Tibial nerve (tissue), 4 donors: ENCODE measurements at places on chromosomes 7 and 10.

- no peak for DNase-seq
Observed at GRCh38 chr7:134359787-134360432, 43.2 kb upstream of the SLC35B4 start.

DNA sequence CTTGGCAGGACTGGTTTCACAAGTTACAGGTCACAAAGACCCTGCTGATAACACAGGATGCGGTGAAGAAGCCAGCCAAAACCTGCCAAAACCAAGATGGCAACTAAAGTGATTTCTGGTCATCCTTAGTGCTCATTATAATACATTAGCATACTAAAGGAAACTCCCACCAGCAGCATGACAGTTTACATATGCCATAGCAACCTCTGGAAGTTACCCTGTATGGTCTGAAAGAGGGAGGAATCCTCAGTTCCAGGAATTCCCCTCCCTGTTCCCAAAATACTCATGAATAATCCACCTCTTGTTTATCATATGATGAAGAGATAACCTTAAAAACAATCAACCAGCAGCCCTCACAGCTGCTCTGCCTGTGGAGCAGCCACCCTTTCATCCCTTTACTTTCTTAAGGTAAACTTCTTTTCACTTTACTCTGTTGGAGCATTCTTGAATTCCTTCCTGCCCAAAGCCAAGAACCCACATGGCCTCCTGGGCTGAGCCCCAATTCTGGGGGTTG lies 21.9 kb downstream of the DPY19L1 start:
- no peak for DNase-seq

GRCh38 chr7:108460964-108461363 lies 4.7 kb upstream of the NRCAM start:
- DNase-seq, result no peak

DNA sequence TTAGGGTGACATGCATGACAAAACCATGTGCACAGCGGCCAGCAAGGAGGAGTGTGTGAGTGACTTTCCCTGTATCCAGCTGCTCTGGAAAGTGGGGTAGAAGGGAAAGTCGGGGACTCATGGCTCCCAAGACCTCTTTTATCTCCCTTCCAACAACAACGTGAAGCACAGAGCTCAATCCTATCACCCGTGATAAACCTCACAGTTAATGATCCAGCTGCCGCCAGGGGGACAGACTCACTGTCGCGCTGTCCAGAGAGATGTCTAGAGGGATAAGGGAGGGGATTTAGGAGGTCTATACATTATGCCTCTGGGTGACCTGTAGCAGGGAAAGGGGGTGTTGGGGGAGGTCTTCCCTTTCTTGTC lies 84.0 kb upstream of the SMNDC1 start:
- DNase-seq, result no peak

- no peak for DNase-seq
Observed at GRCh38 chr10:72218325-72218724, 2.2 kb upstream of the ASCC1 start.

DNA sequence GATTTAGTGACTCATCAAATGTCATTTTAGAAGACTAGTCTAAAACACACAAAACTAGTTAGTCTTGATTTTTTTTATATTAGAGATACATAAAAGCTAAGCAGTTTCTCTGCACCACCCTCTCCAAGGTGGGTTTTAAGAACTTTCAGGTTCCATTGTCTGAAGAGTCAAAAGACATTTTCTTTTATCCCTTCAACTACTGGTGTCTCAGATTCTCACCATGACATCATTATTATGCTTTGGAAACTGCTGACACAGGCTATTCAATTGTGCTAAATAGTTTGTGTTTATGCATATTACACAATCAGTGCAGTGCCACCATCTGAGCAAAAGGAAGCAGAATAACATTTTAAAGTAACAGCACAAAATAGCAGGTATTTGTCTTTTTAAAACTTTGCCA lies 52.2 kb downstream of the IGF2BP3 start:
- DNase-seq, result no peak

DNA sequence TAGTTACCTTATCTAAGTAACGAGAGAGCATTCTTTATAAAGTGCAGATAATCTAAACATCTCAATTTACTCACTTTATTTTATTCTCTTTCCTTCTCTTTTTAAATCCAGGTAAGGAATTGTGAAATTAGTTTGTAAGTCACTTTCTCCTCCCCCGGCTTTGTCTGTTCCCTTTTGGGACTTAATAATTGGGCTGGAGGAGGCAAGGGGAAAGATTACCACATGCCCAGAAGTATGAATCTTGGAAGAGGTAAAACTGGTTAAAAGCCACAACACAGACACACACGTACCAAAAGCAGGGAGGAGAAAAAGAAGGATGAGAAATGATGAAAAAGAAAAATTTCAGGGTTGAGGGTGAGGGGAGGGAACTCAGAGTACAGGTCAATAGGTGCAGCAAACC lies 63.3 kb upstream of the LRRC17 start:
- no peak for DNase-seq

DNA sequence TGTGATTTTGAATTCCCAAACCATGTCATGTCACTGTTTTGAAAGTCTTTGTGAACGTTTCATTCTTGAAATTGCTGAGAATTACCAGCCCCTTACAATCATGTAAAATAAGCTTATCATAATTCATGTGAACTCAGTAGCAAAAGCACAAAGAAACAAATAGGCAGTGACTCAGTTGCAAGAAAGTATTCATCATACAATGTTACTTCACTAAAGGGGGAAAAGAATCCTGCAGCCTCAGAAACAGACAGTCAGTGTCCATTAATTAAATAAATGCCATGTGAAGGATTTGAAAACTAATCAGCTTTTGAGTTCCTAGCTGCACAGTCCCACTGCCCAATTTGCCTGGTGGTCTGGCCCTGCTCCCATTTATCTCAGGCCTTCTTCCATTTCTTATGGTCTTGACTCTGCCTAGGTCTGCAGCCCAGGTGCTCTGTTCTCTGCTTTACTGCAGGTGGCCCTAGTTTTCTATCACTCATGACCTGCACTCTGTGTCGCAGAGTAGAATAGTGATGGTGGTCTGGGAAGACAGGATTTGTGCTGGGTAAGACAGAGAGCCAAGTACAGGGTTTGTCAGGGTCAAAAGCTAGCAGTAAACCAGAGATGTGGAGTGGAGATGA lies 99.7 kb downstream of the PLCE1 start:
- DNase-seq, result no peak

GRCh38 chr10:117275121-117275520 lies 34.2 kb downstream of the SLC18A2 start:
- no peak for DNase-seq

DNA sequence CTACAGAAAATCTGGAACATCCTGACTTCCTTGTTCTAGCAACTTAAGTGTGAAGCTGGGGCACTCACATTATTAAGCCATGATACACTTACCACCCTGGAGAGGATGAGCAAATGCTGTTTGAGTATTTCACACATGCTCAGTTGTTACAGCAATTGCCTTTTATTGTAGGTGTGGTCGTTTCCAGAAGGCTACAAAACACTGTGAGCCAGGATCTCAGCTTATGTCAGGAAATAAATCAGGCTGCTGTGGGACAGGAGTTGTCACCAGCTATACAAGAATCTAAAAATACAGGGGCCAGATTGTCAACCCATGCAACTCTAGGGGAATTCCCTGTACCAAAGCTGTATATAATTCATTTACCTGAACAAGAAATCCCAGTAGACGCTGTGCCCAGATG lies 273.3 kb upstream of the SP4 start:
- no peak for DNase-seq

GRCh38 chr10:122659126-122659525 lies 40.5 kb downstream of the C10orf120 start:
- DNase-seq, result no peak

GRCh38 chr7:102244601-102245000 lies 42.1 kb upstream of the SH2B2 start:
- DNase-seq, result no peak

GRCh38 chr7:135166338-135166990 lies 4.0 kb downstream of the CYREN start:
- no peak for DNase-seq

DNA sequence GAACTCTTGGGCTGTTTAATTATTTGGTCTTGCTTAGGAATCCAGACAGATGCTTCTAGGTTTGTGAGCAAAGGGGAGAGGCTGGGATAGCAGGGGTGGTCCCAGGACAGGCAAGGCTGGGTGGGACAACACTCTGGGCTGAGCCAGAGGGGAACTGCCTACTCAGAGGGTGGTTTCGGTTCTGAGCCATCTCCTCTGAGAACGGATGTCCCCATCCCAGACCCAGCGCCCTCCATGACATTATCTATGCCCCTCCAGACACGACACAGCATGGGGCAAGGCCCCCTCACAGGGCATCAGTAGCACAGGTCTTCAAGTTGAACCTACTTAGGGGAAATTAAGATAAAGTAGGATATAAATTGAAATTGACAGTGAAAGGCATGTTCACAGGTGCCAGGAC lies 7.1 kb downstream of the ASB10 start:
- DNase-seq, result no peak

DNA sequence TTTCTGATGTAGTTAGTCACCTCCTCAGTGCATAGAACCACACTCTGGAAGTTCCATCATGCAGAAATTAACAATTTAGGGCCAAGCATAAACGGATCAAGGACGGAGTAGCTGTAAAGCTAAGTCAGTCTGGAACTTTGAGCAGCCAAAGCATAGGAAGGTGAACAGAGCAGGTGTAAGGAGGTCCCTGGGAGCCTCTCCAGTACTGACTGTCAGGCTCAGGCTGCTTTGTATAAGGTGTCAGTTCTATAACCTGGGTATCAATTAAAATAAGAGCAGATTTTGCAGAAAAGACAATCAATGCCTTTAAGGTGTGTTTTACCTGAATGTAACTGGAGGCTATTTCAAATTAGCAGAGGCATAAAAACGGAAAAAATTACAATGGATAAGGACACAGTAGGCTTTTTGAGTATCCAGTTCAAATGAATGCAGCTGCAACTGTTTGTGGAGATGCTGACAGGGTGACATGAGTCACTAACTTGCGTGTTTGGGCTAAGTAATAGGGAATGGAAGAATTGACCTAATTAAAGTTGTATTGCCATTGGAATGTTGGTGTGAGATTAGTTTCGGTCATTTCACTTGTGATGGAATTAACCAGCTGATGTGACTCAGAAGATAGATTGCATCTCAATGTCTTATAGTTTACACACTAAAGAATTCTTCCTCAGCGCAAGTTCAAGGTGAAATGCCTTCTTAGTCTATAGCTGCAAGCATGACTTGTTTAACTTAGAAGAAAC lies 417.9 kb upstream of the CNTNAP2 start:
- no peak for DNase-seq

GRCh38 chr7:93374345-93374940 lies 142.3 kb downstream of the VPS50 start:
- DNase-seq, result no peak

GRCh38 chr10:130479926-130480325 lies 343.7 kb downstream of the GLRX3 start:
- no peak for DNase-seq

- no peak for DNase-seq
Observed at GRCh38 chr7:75601539-75601938, 109.4 kb downstream of the SPDYE5 start.

DNA sequence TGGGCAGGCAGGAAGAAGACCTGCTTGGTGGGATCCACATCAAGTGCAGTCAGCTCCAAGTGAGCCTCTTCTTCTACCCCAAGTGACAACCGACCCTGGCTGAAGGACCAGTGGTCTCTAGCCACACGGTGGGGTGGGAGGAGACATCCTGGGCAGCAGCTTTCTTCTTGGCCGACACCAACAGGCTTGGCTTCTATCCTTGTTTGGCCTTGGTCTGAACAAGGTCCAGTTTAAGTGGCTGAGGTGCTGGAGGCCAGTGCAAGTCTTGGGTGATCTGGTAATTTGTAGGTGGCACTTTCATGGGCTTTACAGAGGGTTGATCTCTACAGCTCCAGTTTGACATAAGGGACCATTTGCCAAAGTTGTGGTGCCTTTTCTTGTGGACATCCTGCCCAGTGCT lies 63.6 kb upstream of the PDCD4 start:
- no peak for DNase-seq

DNA sequence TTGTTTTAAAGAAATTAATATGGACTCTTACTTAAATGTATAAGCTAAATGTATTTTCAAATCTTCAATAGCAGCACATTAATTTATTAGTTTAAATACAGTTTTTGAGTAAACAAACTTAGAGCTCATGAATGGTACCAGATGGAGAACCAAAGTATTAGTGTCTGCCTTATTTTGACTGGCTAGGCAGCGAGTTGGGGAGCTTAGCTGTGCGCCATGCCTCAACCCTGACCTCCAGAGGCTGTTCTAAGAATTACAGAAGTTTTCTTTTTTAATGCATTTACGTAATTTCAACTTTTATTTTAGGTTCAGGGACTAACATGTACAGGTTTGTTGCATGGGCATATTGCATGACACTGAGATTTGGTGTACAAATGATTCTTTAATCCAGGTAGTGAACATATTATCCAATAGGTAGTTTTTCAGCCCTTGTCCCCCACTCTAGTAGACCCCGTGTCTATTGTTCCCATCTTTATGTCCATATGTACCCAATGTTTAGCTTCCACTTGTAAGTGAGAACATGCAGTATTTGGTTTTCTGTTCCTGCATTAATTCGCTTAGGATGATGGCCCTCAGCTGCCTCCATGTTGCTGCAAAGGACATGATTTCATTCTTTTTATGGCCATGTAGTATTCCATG lies 166.8 kb downstream of the IQUB start:
- DNase-seq, result no peak

DNA sequence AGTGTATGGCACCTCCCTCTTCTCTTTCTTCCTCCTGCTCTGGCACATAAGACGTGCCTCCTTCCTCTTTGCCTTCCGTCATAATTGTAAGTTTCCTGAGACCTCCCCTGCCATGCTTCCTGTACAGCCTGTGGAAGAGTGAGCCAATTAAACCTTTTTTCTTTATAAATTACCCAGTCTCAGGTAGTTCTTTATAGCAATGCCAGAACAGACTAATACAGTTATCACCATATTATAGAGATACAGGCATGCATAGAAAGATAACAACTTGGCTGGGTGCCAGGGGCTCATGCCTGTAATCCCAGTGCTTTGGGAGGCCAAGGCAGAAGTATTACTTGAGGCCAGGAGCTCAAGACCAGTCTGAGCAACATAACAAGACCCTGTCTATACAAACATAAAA lies 53.2 kb downstream of the GCC1 start:
- no peak for DNase-seq

DNA sequence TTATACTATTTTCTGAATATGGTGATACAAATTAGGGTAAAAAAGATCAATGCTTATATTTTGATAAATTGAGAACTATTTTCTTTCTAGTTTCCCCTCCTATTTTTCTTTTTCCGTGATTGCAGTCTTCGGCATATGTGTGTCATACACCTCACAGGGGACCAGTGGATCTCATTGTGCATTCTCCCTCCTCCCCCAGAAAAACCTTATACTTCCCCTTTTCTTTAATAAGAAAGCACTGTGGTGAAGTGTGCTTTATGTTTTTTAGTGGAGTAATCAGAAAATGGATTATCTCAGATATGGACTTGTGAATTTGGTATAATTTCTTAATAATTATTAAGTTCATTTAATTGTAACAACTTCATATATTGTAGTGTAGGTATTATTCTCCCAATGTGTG lies 72.8 kb downstream of the BICC1 start:
- no peak for DNase-seq

- DNase-seq, result no peak
Observed at GRCh38 chr7:111568870-111569462, 6.7 kb upstream of the IMMP2L start.

- no peak for DNase-seq
Observed at GRCh38 chr10:26914898-26915297, 54.1 kb upstream of the ABI1 start.
